ENCODE measurements at places on chromosomes 1 and 21.
A peak's percentile ranks its signal among the peaks of the same experiment; 100 is the strongest.

DNA sequence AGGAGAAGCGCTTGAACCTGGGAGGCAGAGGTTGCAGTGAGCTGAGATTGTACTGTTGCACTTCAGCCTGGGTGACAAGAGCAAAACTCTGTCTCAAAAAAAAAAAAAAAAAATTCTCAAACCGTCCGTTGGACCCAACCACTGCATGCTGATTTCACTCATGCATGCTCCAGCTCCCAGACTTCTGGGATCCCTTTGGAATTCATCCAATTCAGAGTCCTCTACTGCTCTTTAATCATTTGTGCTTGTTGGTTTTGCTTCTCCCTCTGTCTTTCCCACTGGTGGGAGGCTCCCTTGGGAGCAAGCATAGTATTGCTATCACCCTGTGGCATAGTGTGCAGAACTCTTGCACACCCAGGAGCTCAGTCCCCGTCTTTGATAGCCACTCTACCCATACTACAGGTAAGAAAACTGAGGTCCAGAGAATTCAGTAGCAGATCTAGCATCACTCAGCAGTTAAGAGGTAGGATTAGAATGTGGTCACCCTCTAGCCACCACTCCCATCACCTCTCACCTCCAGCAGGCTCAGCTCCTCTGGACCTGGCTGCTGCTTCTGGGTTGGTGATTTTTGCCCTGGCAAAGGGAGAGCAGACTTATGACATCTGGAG is 3.1 kb upstream of the LMNA start:
- DNase-seq = no peak

DNA sequence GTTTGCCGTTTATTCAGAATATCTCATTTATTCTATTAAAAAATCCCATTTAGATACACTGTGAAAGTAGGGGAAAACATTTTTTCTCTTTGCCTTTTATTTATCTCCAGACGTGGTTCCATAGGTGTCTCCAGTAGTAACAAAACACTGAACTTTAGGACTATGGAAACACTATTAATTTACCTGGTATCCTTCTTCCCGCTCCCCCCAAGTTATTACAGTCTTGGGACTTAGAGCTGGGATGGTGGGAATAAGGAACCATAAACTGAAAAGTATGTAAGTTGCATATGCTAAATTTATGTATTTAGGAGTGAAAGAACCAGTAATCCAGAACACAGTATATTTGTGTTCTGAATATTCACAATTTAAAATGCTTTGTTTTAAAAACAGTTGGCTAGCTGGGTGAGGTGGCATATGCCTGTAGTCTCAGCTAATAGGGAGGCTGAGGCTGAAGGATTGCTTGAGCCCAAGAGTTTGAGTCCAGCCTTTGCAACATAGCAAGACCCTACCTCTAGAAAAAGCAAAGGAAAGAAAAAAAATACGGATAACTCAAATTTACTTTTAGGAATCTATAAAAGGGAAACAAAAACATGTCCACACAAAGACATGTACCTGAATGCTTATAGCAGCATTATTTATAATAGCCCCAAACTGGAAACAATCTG is 3.1 kb downstream of the DNAJB4 start:
- DNase-seq = no peak

DNA sequence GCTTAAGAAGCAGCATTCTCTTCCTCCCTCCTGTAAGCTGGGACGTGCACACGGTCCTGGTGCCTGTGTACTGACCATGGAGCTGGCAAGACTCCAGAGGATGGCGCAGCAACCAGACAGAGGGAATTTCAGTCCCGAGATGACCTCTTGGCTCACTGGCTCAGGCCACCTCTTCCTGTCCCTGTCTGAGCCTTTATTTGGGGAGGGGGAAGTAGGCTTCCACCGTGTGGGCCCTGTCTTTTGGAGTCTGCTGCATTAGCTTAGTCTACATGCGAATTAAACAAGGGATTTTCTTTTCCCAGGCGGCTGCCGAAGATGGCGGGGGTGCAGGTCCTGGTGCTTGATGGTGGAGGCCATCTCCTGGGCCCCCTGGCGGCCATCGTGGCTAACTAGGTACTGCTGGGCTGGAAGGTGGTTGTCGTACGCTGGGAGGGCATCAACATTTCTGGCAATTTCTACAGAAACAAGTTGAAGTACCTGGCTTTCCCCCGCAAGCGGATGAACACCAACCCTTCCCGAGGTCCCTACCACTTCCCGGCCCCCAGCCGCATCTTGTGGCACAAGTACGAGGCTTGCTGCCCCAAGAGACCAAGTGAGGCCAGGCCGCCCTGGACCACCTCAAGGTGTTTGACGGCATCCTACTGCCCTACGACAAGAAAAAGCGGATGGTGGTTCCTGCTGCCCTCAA is 10.2 kb downstream of the IL24 start:
- no peak for DNase-seq

DNA sequence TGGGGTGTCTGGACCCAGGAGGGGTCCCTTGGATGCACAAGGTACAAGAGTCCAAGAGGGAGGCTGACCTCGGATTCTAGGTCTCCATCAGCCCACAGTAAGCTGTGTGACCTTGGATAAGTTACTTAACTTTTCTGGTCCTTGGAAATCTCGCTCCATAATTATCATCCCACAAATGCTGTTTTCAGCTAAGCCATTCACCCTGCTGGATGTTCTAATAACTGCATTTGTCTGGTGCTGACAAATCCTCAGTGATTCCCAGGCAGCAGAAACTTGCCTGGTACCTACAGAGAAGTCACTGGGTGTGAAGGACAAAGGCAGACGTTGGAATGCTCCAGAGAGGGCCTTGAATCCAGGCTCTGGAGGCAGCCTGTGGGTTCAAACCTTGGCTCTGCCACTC is 89.7 kb downstream of the IGSF21 start:
- DNase-seq = no peak

- no peak for DNase-seq
Observed at GRCh38 chr1:76330991-76331603, 256.6 kb downstream of the ST6GALNAC3 start.

- no peak for DNase-seq
Observed at GRCh38 chr1:196376630-196377328, 231.5 kb downstream of the KCNT2 start.

DNA sequence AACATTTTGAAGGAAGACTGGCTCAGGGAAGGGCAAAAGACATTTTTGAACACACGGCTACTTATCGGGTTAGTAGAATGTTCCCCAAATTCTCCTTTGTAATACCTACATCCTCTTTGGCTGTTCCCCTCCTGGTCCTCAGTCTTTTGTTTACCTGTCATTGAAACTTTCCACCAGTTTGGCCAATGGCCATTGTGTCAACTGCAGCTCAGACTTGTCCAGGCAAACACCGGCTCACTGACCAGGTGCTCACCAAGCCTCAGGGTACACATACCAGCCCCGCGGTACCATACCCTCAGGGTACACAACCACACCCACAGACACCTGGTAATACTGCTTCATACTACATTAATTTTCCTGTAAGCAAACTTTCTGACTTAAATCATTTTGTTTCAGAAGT is 84.8 kb upstream of the ZNF648 start:
- DNase-seq = no peak

- DNase-seq = no peak
Observed at GRCh38 chr21:44994695-44995342, 55.0 kb downstream of the SLX9 start.

- no peak for DNase-seq
Observed at GRCh38 chr1:9073143-9073542, 3.7 kb upstream of the SLC2A5 start.

- no peak for DNase-seq
Observed at GRCh38 chr1:116346943-116347673, 25.9 kb upstream of the ATP1A1 start.

- DNase-seq = no peak
Observed at GRCh38 chr1:162145966-162146696, 76.6 kb downstream of the NOS1AP start.

DNA sequence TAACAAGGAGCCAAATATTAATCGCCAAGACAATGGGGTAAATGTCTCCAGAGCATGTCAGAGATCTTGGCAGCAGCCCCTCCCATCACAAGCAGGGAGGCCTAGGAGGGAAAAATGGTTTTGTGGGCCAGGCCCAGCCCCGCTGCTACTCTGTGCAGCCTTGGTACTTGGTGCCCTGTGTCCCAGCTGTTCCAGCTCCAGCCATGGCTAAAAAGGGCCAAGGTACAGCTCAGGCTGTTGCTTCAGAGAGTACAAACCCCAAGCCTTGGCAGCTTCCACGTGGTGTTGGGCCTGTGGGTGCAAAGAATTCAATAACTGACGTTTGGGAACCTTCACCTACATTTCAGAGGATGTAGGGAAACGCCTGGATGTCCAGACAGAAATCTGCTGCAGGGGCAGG is 10.4 kb downstream of the UBE2G2 start:
- DNase-seq = no peak

- no peak for DNase-seq
Observed at GRCh38 chr1:224745394-224745793, 129.3 kb downstream of the CNIH3 start.

DNA sequence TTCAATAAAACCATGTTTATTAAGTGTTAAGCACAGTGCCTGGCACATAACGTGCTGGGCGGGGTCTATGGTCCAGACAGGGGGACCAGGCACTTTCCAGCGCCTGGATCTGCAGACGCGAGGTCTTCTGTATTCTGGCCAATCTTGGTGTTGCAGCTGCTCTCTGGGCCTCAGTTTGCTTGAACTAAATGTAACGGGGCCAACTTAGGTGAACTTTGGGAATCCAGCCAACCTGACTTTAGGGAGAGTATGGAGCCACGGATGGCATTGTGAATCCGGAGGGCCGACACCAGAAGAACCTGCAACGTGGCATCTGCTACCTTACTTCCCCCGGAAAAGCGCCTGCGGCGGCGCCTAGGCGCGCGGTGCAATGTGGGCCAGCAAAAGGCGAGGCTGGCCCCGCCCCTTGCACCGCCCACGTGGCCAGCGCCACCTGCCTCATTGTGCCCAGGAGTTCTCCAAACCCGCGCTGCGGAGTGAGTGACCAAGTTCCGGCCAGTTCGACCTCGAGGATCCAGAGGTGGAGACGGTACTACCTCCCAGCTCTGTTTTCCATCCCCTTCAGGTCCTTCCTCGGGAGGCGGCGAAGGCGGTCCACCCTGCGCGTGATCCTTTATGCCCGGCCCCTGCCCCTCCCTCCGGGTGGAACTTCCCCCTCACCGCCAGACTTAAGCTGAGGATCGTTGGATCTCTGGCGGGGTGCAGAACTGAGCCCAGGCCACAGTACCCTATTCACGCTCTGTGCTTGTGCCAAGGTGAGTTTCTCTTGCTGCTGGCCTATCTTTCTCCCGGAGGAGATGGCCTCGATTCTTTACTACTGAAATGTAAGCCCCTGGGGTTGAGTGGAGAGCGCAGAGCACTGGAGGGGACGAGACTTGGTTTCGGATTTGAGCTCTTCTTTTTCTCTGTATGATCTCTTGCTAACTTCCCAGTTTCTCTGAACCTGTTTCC is at the start of gene AKR1A1:
AKR1A1 (plus strand) TSS at position 426 of the 951 bp plus-strand sequence. CDS start 10,969 bp downstream, outside the sequence.
- peak; percentile 56 for DNase-seq

DNA sequence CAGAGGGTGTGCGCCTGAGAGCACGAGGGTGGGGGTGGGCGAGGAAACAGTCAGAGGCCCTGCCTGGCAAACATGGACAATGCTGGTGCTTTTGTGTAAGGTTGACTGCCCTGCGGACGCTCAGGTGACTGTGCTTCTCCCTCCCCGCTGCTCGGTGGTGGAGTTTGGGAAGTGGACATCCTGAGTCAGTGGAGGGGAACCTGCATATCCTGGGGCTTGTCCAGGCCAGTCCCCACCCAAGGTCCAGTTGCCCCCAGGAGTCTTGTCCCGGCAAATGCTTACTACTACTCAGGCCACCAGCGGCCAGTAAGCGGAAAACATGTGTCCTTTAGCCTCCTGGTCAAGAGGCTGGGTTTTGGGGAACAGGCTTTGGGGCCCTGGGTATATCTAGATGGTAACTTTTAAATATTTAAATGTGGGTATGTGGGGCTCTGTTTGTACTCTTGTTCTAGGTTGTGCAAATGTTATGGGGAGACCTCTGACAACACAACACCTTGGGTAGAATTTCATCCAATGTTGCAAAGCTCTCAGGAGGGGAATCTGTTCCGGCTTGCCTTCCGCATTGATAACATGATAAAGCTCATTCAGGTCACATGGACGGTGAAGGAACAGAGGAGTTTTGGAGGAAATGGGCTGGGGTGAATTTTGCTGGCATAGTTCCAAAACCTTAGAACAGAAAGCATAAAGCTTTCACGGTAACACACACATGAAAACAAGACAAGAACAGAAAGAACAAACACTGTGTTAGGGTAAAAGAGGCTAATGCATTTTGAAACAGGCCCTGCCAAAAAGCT is 364.9 kb downstream of the PRDM2 start:
- DNase-seq = no peak

- no peak for DNase-seq
Observed at GRCh38 chr1:20666804-20667203, 5.6 kb upstream of the DDOST start.

- no peak for DNase-seq
Observed at GRCh38 chr21:40173816-40174215, 306.6 kb downstream of the PCP4 start.

- DNase-seq = no peak
Observed at GRCh38 chr1:157197906-157198435, 59.8 kb upstream of the ETV3 start.

GRCh38 chr1:54474310-54475251 is 68.4 kb upstream of the SSBP3 start:
- no peak for DNase-seq

DNA sequence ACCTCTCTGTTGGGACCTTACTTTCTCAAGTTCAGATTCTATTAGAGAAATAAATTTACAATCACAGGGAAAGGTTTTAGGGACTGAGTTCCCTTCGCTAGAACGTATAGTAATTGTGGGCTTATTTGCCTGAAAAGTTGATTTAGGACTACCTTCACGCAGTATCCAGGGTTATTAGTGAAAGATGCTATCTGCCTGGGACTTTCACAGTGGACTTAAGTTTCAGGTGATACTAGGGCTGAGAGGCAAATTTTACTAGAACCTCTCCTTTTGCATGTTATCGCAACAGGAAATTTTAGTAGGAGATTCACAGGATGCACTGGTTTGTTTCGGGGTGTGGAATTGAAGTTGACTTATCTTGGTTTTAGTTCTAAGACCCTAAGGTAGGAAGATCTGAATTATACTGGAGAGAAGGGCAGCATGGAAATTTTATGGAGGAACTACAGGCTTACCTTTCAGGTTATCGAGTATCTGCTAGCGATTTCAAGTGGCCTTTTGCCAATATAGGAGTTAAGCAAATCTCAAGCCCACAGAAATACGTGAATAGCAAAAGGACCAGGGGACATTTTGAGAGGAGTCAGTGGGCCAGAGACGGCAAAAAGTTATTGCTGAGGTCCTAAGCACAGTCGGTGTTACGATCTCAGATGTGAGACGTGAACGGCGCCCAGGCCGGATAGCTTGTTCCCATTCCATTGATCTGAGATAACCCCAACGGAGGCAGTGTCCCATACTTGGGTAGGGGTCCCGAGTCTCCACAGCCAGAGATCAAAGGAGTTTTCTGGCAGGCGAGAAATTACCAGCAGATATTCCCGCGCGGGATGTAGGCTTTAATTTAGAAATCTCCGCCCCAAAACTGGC is 723 bp upstream of the GNAI3 start:
- DNase-seq = no peak
